ENCODE measurements at places on chromosomes 5 and 9. TPM values are rescaled to one million over a fixed set of nuclear protein-coding genes. Genes with fewer than 3 reads are reported as not detected.

Gene CHMP5
- 45.9 TPM for total RNA-seq

Gene IL4
- total RNA-seq: not detected

Gene CCL27
- not detected for total RNA-seq

Gene NUTM2F
- not detected for total RNA-seq

Gene NAIP
- total RNA-seq: 13.7 TPM

Gene SPATA31C1
- not detected for total RNA-seq

Gene HACD4
- total RNA-seq: 1.0 TPM

Gene DNM1
- total RNA-seq: 11.3 TPM

Gene PRRX2
- total RNA-seq: 5.3 TPM

Gene SH3PXD2B
- total RNA-seq: 10.0 TPM

Gene PCDHGA10
- total RNA-seq: 4.6 TPM

Gene ACOT12
- not detected for total RNA-seq

Gene ADGRD2
- total RNA-seq: not detected

All from left cardiac atrium (tissue), 4 donors.